Psoas muscle (tissue), 8 donors: ENCODE measurements at places on chromosomes 4 and X.

- no peak for DNase-seq
These were observed 127.8 kb upstream of the ARX start for GRCh38 chrX:25143596-25143995.

DNA sequence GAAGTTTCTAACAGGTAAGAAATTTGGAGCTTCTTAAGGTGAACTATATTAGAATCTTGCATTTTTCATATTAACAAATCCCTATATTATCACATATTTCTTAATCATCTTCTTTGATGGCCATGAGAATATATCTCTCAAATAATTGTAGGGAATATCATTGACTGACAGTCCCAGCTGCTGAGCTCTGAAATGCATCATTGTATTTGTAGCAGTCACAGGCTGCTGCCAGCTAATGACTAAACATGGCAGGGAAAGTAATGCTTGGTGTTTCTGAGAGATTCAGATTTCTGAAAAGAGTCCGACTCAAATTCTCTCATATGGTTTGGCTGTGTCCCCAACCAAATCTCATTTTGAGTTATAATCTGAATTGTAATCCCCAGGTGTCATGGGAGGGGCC is 171.9 kb downstream of the TRAM1L1 start:
- DNase-seq = no peak

GRCh38 chr4:130056286-130056685 is 960.3 kb downstream of the C4orf33 start:
- no peak for DNase-seq

GRCh38 chr4:84800256-84800655 is 166.2 kb downstream of the WDFY3 start:
- DNase-seq = no peak

- DNase-seq = no peak
These were observed 451.3 kb downstream of the TLL1 start for GRCh38 chr4:166324321-166324720.

DNA sequence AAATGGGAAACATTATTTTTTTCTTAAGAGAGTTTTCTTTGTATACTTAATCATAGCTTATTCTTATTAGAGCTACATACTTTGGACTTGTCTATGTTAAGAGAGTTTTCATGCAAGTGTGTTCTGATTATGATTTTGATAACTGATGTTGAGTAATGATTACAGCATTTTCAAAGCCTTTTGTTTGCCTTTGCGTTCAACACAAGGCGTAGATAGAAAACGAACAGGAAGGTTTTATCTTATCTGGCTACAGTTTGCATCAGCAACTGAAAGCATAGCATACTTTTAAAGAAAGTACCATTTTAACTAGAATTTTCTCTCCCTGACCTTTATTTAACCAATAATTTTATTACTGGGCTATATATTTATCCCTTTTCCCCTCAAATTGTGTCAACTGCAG is 51.6 kb upstream of the PDLIM5 start:
- no peak for DNase-seq

DNA sequence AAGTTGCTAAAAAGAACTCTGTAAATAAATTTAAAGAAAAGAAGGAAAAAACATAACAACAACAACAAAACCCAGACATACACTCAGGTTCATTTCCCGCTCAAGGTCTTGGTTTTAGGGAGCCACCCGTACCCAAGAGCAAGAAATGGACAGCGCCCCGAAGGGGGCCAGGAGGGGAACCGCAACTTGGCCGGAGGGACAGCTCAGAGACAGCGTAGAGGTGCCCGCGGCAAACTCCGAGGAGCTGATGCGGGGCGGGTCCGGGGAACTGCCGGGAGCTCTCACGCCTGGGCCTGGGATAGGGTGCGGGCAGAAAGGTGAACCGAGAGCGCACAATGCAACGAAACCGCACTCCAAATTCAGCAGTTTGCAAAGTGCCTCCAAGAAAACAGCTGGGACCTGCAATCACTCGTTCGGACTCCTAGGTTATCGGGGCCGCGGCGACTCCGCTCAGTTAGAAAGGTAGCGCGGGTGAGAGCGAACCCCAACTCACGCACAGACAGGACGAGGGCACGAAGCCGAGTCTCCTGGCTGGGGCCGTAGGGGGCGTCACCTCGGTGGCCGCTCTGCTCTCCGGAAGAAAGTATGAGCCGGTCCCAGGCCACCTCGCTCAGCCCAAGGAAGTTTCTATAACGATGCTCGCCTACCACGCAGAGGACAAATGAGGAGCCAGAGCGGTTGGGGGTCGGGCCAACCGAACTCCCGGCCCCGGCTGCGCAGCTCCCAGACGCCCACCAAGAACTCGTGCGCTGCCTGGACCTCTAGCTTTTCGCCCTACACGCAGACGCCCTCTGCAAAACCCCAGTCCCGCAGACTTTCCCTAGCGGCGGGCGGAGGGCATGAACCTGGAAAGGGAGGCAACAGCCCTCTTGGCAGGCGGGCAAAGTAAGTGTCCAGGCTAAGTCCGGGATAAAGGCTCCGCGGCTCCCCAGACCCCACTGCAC is 1.4 kb downstream of the NDNF start:
- peak; percentile 47 for DNase-seq

GRCh38 chr4:119678761-119679160 is 50.2 kb upstream of the PDE5A start:
- no peak for DNase-seq

DNA sequence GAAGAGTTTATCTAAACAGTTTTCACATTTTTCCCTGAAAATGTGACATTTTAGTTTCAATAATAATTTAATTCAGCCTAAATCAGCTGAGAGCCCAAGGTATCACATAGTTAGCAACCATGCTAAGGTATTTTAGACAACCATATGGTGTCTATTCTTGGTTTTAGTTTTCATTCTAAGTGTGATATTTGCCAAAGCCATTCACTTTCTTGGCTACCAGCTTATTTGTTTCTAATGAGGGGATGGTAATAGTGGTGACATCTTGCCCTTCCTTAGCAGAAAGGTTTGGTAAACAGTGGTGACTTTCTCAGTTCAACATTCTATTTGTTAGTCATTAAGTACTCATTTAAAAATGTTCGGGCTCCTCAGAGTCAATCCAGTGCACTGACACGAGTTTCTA is 854.9 kb upstream of the HTR2C start:
- no peak for DNase-seq

DNA sequence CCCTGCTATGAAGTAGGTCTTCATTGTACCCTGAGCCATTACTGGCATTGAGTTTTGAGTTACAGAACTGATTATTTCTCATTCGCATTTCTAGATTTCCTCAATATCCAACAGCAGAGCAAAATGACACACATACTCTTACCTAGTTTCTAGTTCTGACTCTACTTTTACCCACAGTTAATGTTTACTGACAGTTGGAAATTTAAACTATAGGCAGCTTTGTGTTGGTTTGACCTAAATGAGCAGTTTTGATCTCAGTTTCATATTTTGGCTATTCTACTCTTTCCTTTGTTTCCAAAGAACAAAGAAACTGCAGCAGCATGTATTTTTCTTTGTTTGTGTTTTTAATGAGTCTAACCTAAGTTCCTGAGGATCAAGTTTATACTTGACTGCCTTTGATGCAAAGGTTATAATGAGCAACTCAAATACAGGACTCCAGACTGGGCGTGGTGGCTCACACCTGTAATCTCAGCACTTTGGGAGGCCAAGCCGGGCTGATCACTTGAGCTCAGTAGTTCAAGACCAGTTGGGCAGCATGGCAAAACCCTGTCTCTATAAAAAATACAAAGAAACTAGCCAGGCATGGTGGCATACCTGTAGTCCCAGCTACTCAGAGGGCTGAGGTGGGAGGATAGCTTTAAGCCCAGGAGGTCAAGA is 30.4 kb downstream of the TXK start:
- DNase-seq = no peak

DNA sequence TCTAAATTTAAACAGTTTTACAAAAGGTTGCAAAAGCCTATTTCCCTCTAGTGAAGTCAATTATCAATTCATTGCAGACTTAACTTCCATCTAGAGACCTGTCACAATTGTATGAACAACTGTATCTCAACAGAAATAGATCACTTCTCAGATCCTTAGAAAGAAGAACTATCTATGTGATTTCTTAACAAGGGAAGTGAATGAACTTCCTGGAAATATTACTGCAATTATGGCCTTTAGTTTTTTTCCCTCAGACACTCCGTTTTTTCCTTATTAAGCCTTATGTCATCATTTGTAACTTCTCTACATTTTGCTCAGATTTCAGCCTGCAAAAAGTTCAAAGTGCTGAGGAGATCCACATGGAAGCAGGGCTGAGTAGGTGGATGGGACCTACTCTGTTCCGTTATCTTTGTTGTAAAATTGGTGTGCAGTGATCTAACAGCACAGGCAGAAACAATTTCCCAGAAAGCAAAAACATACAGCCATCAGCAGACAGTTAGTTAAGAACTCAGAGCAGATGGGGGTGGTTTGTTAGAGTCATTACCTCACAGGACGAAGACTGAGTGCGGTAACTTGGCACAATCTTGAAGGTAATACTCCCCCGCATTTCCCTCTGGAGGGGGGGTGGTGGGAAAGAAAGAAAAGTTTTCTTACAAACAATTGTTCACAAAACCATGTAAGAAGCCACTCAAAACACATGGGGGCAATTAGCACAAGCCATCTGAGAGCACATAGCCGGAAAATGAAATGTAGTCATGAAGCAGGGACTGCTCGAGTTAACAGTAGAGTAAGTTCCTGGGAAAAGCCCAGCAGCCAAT is 112.3 kb downstream of the NYX start:
- DNase-seq = no peak

GRCh38 chrX:24229976-24230375 is 80.4 kb downstream of the ZFX start:
- no peak for DNase-seq

GRCh38 chrX:17547658-17548057 is 172.7 kb downstream of the NHS start:
- DNase-seq = no peak

DNA sequence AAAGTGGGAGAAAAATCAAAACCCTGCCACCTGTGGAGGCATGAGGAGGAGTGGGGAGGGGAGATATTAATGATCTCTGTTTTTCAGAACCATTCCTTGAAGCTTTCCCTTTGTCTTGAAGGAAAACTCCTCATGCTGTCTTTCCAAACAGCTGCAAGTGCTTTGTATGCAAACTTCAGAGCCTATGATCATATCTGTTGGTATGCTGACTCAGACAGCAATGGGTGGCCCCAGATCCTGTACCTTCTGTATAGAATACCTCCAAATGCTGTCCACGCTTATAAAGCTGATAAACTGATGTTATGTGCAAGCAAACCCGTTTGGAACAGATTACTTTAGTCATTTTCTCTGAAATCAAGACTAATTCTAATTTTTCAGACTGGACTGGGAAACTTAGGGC is 31.9 kb downstream of the BMP15 start:
- no peak for DNase-seq

DNA sequence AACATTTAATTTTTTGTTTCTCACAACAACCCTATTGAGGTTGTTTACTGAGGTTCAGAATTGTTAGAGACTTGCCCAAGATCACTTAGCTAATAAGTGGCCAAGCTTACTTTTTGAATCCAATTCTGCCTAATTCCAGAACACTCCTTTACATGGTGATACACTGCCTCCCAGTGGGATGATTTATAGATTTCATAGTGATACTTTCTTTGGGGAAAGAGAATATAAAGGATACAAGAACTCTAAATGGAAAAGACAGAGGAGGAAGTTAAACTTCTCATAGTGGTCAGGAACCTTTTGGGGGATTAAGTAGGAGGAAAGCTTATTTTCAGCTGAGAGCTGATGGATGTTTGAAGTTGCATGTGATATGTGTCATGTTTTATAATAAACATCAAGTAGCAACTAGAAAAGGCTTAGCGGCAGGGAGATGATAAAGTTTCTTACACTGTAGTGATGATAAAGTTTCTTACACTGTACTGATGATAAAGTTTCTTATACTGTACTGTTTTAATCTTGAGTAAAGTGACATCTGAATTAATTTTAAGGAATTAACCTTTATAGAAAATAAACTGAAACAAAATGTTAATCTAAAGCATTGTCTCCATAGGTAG is 15.3 kb downstream of the STAG2 start:
- no peak for DNase-seq

GRCh38 chr4:37594099-37594498 is 92.1 kb downstream of the RELL1 start:
- no peak for DNase-seq

GRCh38 chr4:139560406-139561104 is 4.5 kb upstream of the SETD7 start:
- DNase-seq = no peak

DNA sequence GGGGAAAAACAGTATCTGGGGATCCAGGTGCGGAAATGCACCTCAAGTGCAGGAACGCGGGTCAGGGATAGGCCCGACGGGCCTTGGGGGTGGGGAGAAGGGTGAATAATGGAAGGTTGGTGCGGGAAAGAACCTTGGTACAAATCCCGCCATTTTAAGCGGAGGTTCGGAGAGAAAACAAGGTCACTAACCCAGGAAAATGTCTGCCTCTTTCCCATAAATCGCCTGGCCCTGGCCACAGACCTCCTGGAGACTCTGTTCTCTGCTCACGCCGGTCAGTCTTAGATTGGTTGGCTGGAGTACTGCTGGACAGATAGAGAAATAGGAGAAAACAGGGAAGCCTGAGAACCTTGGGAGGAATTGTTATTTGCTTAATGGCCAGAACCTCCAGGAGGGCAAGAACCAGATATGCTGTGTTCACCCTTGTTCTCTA is 897 bp upstream of the FBXL5 start:
- DNase-seq = no peak

- no peak for DNase-seq
These were observed 85.2 kb upstream of the SLIT2 start for GRCh38 chr4:20166544-20166943.

DNA sequence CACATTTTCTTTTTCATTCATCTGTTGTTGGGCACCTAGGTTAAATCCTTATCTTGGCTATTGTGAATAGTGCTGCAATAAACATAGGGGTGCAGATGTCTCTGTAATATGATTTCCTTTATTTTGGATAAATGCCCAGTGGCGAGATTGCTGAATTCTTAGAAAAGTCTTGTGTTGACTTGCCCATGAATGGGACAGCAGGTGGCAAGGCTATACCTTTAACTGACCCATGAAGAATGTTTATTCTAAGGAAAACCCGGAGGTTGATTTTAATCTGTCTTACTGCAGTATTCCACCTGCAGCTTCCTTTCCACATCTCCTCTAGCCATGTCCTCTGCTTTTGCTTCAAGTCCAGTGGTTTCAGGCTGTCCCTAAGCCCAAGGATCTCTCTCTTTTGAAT is 220.6 kb downstream of the SNCA start:
- no peak for DNase-seq

- DNase-seq = no peak
These were observed 110.4 kb downstream of the SCD5 start for GRCh38 chr4:82688091-82688795.

GRCh38 chr4:12873351-12873750 is 610.8 kb downstream of the RAB28 start:
- no peak for DNase-seq

DNA sequence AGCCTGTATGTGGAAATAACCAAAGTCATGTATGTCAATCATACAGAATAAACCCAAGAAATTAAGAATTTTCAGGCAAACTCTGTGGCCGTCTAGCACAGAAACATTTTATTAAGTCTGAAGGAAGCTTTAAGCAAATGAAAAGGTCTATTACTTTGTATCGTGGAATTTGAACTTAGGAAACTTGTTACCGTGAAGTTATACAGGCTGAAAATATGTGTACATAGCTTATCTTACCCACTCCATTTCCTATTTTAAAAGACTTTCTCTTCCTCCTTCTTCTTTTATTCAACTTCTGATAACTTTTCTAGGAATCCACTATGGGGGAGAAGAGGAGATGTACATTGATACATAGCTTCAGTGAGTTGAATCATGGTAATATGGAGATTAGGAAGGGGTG is 108.3 kb downstream of the AGTR2 start:
- no peak for DNase-seq

- no peak for DNase-seq
These were observed 7.1 kb downstream of the PASD1 start for GRCh38 chrX:151570561-151570960.
